ENCODE measurements at places on chromosomes 12 and 14. TPM values are rescaled to one million over a fixed set of nuclear protein-coding genes. Genes with fewer than 3 reads are reported as not detected.

HOXC12 gene
- total RNA-seq: not detected

POLE2 gene
- 4.9 TPM for total RNA-seq

RPL10L gene
- total RNA-seq: not detected

MMP17 gene
- total RNA-seq: 5.2 TPM

FAM90A1 gene
- total RNA-seq: not detected

NCAPD2 gene
- total RNA-seq: 25.5 TPM

TMPRSS12 gene
- not detected for total RNA-seq

RPL41 gene
- total RNA-seq: 2,458 TPM

TOMM20L gene
- not detected for total RNA-seq

GLT1D1 gene
- 0.74 TPM for total RNA-seq

DHRS2 gene
- total RNA-seq: 0.25 TPM

PDE3A gene
- total RNA-seq: 9.6 TPM

USP5 gene
- 36.6 TPM for total RNA-seq

AKAP6 gene
- 3.9 TPM for total RNA-seq

CIROP gene
- not detected for total RNA-seq

RD3L gene
- not detected for total RNA-seq

MUCL1 gene
- total RNA-seq: not detected

KCNK10 gene
- total RNA-seq: 0.25 TPM

TCL1B gene
- not detected for total RNA-seq

PPP2R5C gene
- 88.1 TPM for total RNA-seq

CDCA3 gene
- total RNA-seq: 8.6 TPM

HOXC5 gene
- total RNA-seq: not detected

TMEM119 gene
- 34.6 TPM for total RNA-seq

STON2 gene
- 39.8 TPM for total RNA-seq

MTHFD1 gene
- total RNA-seq: 40.3 TPM

SGPP1 gene
- total RNA-seq: 21.1 TPM

DPF3 gene
- not detected for total RNA-seq

TPH2 gene
- total RNA-seq: not detected

SSTR1 gene
- 1.2 TPM for total RNA-seq

SLC6A13 gene
- total RNA-seq: not detected

LPCAT3 gene
- total RNA-seq: 42.0 TPM

NPFF gene
- total RNA-seq: not detected

DEGS2 gene
- total RNA-seq: 19.9 TPM

Measured in vagina (tissue), 2 donors.